ENCODE measurements at places on chromosomes 11 and 22.

GRCh38 chr11:108223348-108224149, 682 bp downstream of the ATM start:
- DNase-seq, result no peak

DNA sequence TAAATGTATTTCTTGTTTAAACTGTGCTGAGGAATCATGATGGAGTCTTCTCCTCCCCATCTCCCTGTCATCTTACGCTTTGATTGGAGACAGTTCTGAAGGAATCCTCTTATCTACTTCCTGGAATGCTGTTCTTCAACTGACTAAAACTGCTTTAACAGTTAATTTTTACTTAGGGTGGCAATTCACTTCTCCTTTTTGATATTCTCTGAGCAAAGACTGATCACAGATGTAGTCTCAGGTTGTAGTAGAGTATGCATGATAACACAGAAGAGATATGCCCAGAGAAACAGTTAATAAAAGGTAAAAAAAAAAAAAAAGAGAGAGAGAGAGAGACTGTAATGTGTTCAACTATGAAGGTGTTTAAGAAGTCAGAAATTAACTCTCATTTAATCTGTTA, 1.4 kb upstream of the CASP5 start:
- DNase-seq, result no peak

GRCh38 chr22:44782363-44782963, 30.1 kb downstream of the ARHGAP8 start:
- DNase-seq, result no peak

GRCh38 chr11:126891556-126892217, 108.9 kb downstream of the KIRREL3 start:
- DNase-seq, result no peak

- no peak for DNase-seq
Measured at GRCh38 chr11:99020352-99021225, at the start of gene CNTN5. Gene CNTN5 (plus strand): TSS chr11:99020949.

- DNase-seq, result no peak
Measured at GRCh38 chr11:96149743-96150555, 193.0 kb downstream of the MAML2 start.

- no peak for DNase-seq
Measured at GRCh38 chr11:65479184-65480145, 19.4 kb upstream of the MALAT1 start.

DNA sequence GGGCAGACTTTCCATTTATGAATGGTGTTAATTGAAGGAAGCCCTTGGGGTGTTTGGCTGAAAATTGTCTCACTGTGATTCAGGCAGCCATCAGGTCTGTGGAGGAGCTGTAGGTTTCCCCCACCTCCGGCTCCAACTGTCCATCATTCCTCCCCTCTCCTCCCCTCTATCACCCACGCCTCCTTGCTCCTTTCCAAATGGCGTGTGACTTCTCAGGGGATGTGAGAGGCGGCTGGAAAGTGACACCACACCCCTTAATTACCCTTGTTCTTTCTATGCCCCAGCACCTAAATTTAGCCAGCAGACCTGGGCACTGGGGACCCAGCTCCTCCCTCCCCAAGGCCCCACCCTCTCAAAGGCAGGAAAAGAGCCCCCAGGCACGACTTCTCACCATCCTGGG, 38.1 kb upstream of the SYT7 start:
- no peak for DNase-seq

DNA sequence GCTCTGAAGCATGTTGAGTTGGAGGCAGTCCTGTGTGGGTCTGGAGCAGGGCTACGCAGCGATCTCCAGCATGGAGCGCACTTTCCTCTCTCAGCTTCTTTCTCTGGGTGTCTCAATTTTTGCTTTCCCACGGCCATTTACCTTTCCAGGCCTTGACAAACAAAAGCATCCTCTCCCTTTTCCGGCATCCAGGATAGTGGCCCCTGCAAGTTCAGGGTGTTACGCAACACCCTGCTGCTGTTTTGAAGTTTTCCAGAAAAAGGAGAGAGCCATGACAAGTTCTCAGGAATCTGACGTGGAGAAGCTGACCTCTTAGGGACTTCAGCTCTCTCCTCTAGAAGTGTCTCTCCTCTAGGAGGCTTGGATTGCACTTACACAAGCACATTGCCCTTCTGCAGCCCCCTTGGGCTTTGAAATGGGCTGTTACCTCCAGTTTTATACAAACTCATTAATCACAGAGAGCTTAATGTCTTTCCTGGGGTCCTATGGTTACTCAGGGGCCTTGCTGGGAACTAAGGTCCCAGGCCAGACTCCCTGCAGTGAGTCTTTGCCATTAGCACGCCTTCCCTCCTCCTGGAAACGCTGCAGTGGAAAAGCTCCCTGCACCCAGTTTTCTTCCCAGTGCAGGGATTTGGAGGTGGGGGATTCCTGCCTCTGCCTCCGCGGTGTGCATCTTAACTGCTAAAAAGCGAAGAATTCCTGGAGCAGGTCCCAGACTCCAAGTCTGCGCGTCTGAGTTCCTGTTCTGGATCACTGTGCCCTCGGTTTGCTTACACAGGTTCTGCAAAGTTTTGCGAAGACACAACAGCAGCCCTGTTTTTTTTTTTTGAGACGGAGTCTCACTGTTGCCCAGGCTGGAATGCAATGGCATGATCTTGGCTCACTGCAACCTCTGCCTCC, 80.4 kb downstream of the BARX2 start:
- DNase-seq, result no peak

DNA sequence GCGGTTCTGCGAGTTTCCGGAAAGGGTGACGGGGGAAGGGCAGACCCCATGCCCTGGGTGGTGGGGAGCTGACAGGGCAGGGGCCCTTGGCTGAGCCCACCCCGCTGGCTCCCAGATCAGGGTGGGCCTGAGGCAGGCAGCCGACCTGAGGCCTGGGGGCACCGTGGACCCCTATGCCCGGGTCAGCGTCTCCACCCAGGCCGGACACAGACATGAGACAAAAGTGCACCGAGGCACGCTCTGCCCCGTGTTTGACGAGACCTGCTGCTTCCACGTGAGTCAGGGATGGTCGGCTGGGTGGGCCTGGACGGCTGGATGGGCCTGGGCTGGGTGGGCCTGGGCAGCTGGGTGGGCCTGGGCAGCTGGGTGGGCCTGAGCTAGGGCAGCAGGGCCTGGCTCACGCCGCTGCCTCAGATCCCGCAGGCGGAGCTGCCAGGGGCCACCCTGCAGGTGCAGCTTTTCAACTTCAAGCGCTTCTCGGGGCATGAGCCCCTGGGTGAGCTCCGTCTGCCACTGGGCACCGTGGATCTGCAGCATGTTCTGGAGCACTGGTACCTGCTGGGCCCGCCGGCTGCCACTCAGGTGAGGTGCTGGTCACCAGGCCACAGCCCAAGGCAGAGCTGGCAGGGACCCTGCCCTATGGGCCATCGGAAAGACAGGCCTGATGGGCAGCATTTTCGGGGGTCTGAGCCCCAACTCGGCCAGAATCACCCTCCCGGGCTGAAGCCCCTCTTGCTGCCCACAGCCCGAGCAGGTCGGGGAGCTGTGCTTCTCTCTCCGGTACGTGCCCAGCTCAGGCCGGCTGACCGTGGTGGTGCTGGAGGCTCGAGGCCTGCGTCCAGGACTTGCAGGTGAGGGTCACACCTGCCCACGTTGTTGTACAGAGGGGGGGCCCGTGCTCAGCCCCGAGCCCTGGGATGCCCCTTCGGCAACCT, 1.5 kb downstream of the SYT8 start:
- DNase-seq, result no peak

DNA sequence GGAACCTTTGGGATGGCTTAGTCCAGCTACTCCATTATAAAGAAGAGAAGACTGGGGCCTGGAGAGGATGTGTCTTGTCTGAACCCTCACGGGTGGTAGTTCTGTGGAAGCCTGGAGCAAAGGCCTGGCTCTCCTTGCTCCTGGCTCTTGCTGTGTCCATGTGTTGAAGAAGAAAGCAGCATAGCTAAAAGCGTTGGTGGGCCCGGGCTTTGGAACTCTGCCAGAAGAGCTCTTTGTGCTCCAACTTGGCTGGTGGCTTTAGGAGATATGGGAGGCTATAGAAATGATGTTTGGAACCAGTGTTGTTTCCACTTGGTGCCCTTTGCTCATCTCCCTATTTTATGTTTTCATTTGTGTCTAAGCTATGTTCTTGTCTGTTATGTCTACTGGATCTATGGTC, 131.1 kb downstream of the DBX1 start:
- no peak for DNase-seq

- DNase-seq, result no peak
Measured at GRCh38 chr11:74490941-74491340, 2.6 kb downstream of the LIPT2 start.

DNA sequence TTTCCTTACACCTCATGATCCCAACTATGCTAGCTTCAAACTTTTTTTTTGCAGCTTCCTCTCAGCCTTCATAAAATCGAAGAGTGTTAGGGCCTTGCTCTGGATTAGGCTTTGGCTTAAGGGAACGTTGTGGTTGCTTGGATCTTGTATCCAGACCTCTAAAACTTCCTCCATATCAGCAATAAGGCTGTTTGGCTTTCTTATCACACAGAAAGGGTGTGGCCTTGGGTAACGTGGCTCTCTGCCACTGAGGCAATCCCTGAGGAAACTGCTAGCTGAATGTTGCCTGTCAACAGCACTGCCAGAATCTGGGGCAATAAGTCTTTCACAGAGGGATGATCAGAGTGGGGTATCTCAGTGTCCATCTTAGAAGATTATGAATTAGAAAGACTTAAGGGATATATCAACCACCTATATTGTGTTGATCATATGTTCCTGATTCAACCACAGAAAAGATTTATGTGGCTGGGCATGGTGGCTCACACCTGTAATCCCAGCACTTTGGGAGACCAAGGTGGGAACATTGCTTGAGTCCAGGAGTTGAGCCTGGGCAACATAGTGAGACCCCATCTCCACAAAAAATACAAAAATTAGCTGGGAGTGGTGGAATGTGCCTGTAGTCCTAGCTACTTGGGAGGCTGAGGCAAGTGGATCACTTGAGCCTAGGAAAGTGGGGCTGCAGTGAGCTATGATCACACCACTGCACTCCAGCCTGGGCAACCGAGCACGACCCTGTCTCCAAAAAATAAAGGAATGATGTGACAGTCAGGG, 12.5 kb upstream of the CUL5 start:
- DNase-seq, result no peak

DNA sequence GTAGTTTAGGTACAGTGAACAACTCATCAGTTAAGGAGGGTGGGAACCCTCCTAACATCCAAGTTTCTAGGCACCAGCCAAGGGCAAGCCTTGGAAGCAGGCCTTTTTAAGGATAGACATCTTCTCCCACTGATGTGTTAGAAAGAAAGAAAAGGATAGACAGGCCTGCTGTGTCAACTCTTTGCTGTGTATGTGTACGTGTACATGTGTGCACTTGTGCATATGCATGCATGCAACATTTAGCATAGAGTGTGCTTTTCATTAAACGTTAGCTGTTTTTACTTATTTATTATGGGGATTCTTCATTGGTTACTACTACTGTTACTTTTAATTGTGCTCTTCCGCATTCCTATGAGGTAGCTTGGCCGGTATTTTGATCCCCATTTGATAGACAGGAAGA, 36.1 kb downstream of the RNF169 start:
- no peak for DNase-seq

DNA sequence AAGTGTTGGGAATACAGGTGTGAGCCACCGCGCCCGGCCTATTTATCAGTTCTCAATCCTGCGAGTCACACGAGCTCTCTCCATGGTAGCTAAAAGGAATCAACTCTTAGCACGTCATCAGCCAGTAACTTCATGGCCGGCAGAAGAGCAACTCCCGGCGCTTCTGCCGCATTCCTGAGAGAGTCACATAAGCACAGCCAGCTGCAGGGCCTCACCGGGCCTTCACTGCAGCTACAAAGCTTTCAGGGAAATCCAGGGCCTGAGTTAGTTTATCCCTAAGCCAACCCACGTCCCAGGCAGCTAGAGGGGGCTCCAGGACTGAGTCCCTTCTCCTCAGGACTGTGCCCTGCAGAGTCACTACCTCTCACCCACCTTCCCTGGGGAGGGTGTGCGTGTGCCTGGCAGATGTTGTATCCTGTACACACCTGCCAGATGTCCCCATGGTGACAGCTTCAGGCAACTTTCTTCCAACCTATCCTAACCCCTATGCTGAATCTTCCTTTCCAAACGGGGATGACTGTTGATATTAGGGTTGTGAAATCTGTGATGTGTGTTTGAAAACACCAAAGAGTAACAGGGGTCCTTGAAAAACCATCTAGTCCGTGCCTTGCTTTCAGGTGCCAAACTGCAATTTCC, 45.9 kb upstream of the ARFGAP3 start:
- DNase-seq, result no peak

DNA sequence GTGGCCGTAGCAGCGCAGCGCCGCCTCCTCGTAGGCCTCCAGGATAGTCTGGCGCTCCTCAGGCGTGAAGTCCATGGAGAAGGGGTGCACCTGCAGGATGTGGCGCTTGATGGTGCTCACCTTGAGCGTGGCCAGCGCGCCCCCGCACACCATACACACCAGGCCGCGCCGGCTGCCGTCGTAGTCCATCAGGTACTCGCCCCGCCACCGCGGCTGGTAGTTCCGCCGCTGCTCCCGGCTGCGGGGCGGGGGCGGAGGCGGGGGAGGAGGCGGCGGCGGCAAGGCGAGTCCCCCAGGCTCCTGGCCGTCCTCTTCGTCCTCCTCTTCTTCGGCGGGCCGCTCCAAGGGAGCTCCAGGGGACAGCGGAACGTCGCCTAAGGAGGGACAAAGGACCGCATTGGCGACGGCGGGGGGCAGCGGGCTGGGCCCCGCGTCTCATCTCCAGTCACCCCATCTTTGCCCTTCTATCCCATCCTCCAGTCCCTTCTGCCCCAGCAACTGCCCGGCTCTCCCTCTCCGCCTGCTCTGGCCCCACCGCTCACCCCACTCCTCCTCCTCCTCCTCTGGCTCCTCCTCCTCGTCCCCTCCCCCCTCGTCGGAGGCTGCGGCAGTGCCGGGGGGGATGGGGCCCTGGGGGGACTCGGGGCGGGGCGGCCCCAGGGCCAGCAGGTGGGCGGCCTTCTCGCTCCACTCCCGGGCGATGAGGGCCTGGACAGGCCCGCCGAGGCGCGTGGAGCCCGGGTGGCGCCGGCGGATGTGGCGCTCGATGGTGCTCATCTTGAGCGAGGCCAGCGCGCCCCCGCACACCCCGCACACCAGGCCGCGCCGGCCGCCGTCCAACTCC, 4.9 kb downstream of the ZFTA start:
- DNase-seq, result no peak

- DNase-seq, result no peak
Measured at GRCh38 chr11:105023003-105023402, at the start of gene CASP5. Gene CASP5 (minus strand): TSS chr11:105023168. CDS start chr11:105023136, 32 bp downstream.
